ENCODE measurements at places on chromosomes 7 and 10.

DNA sequence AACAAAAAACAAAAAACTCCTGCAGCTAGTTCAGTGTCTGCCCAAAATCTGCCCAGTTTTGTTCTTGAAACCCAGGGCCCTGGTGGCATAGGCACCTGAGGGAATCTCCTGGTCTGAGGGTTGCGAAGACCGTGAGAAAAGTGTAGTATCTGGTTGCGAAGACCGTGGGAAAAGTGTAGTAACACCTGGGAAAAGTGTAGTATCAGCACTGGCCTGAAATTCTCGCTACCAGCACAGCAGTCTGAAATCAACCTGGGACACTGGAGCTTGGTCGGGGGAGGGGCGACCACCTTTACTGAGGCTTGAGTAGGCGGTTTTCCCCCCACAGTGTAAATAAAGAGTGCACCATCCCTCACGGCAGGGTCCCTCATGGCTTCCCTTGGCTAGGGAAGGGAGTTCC is 82.5 kb upstream of the SP4 start:
- no peak for DNase-seq

DNA sequence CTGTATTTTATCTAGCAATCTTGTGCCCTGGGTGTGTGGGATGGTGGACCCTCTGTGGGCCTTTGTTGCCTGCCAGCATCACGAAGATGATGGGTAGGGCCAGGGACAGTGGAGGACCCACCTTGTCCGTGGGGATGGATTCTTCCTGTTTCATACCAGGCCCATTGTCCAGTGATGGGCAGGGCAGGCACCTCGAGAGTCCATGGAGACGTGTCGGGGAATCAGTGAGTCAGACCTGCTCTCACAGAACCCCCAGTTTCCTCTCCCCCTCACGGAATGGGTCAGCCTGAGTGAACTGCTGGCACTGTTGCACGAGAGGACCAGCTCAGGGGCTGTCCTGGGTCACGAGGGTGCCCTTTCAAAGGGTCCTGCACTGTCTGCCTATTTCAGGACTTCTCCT is 401.2 kb downstream of the RPS24 start:
- no peak for DNase-seq

- no peak for DNase-seq
These were observed 22.0 kb upstream of the SRRM3 start for GRCh38 chr7:76179686-76180085.

GRCh38 chr10:51007781-51008180 is 66.5 kb upstream of the PRKG1 start:
- no peak for DNase-seq

GRCh38 chr7:96499532-96499931 is 177.6 kb upstream of the SLC25A13 start:
- DNase-seq = no peak

DNA sequence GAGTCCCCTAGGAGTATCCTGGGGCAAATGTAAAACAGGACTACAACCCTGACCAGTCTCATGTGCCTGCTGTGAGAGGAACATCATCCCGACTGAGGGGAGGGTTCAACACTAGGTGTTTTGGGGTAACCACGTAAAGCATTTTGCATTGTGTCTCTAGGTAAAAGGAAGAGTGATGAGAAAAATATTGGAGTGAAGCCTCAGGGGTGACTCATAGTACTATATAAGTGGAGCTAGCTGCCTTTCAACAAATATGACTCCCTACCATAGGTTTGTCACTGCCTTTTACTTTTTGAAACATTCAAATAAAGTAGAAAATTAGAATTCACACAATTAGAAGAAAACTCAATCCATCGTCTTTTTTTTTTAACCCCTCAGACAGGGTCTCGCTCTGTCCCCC is 2.6 kb upstream of the CAMK2G start:
- DNase-seq = no peak

DNA sequence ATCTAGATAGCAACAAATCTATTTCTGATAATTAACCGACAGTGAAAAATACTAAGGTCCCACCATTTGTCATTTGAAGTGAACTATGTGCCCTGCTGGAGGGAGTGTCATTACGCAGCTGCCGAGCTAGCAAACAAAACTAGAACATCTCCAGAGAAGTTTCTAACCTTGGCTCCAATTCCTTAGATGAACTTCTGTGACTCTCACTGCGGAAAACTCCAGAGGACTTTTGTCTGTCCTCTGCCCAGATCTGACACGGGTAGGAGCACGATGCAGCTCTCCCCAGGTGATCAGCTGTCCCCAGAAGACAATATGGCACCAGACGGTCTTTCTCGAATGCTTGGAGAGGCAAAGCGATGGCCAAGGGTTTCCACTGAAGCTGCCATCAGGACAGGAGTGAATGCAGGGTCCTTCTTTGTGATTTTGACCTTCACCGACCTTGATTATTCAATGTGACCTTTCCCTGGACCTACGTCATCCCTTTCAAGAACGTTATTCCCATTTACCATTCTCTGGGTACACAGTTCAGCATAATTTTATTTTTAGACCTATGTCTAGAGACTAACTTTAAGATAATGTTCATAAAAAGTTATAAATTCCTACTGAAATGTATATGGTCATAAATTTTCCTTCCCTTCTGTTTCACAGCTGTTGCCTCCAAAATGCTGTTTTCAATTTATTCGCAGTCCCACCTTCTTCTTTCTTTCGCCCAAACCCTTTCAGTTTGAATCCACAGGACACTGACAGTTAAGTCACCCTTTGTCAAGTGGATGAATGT is 116.7 kb upstream of the C7orf33 start:
- DNase-seq = no peak

GRCh38 chr7:151349507-151349853 is 7.9 kb downstream of the NUB1 start:
- DNase-seq = no peak

GRCh38 chr10:79189181-79189580 is 120.4 kb downstream of the ZMIZ1 start:
- no peak for DNase-seq

- no peak for DNase-seq
These were observed 199.1 kb upstream of the KCTD7 start for GRCh38 chr7:66429498-66430163.

DNA sequence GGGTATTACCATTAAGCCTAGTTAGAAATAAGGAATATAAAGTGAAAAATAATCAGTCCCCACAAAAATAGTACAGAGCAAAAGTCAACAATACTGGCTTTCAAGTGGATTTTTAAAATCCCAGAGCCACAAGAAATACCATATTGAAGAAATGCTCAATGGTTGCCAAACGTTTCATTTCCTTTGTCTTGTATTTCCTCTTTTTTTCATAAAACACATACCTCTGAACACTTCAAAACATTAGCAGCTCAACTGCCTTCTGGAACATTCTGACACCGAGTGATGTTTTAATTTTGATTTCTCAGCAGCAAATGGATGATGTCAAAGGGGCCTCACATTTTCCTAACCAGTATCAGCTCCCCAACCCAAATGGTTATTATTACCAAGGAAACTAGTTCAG is 10.5 kb downstream of the NOD1 start:
- no peak for DNase-seq

DNA sequence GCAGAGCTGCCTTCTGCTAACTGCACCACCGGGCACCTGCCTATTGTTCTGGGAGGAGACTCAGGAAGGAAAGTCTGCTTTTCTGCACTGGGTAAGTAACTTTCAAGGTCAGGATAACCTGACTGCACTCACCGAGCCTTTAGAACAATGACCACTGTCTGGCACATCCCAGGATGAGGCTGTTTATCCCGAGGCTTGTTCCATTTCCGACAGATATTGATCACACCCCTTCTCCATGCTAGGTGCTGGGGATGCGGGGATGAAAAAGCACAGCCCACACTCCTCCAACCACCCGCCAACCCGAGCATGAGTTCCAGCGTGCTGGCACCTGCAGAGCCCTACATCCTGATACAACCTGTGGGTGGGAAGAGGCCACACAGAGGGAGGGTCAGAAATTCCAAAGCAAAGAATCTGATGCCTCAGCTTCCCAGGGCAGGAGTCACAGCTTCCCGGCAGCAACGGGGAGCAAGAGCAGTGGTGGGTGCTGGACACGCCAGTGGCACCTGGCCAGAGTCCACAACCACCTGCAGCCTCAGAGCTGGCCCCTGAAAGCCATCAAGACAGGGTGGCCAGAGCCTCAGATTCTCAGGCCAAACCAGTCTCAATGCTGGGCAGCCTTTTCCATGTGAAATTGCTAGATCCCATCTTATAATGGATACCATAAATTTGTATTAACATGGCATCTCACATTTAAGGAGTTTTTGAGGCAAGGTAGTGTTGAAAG is 34.9 kb upstream of the CNPY1 start:
- no peak for DNase-seq

DNA sequence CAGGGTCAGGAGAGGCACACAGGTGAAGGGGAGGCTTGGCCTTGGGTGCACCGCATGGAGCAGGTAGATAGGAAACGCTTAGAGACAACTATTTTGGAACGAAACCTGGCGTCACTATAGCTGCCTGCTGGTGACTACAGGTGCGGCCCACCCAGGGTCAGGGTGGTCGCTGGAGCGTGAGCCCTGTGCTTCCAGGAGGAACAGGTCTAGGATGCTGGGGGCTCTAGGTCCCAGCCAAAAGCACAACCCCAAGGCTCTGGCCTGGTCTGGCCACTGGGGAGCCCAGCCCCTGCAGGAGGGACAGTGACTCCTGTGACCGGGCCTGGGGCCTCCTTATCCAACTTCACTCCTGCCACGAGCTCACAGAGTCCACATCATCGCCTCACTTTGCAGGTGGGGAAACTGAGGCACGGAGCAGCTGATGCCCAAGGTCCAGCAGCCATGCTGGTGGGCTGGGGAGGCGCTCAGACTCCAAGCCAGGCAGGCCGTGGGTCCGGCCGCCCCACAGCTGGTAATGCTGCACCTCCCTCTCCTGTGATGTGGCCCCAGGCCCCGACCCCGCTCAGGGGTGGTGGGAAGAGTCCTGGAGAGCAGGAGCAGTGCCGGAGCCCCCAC is 9.0 kb downstream of the LFNG start:
- peak; percentile 6 for DNase-seq

DNA sequence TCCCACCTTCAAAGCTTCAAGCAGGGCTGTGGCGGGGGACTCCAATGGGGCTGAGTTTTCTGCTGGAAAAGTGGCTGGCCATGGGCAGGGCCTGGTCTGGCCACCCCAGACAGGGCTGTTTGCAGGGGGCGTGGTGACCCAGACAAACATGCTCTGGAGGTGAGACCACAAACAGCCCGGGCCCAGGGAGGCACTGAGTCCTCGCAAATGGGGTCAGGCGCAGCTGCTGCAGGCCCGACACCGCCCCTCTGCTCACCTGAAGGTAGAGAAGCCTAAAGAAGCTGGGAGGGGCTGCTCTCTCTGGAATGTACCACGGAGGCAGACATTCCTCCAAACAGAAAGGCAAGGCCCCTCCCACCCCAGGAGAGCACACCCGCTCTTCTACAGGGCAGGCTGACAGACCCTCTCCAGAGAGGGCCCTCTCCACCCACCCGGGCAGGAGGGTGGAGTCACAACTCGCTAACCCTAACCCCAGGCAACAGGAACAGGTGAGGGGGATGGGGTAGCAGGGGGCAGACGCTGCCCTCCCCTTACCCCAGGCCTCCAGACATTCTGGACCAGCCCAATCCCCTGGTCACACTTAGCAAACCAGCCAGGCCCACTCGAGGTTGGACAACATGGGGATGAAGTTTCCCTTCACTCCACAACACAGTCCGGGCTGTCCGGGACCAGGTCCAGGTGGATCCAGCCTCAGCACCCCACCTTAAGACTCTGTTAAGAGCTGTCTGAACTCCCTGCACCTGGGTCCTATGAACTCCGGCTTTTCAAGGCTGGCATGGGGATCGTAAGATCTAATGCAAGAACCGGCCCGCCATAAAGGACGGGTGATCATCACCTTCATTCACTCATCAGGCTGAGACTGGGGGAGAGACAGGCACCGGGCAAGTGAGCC is 32.3 kb downstream of the OAT start:
- DNase-seq = no peak

DNA sequence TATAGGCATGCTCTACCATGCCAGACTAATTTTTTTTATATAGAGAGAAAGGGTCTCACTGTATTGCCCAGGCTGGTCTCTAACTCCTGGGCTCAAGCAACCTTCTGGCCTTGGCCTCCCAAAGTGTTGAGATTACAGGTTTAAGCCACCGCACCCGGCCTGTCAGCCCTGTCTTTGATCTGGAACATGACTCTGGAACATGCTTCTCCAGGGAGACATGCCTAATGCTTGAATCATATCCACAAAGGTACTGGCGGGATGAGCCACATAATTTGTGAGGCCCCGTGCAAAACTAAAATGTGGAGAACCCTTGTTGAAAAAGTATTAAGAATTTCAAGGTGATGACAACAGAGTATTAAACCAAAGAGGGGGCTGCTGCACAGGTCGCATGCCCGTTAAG is 282.8 kb downstream of the ARHGAP12 start:
- no peak for DNase-seq

GRCh38 chr7:133763076-133763640 is 364.0 kb upstream of the LRGUK start:
- no peak for DNase-seq

GRCh38 chr10:131638880-131639278 is 261.9 kb upstream of the PPP2R2D start:
- no peak for DNase-seq

DNA sequence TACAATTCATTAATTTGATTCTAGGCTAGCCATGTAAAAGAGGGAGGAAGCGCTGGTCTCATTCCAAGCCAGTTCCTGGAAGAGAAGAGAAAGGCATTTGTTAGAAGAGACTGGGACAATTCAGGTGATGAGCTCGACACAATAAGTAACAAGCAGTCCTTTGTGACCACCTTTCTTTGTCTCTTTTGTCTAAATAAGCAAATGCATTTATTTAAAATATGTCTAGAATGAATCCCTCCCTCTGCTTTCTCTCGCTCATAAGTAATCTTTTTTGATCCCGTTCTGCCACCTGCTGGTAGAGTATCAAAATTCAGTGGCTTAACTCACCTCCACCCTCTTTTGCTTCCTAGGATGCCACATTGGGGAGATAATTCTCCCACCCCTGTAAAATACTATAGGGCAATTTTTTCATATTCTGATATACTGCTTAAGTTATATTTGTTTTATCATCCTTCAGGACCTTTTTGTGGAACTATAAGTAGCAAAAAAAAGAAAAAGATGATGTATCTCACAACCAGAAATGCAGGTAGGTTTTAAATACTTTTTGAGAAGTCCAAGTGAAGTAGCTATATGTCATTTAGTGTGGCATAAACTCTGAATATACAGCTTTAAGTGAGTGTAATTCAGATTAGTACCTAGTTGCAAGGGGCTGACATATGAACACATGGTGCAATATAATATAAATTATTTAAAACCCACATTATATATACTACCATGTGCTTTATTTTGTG is 91.5 kb downstream of the GSDME start:
- peak; percentile 33 for DNase-seq

DNA sequence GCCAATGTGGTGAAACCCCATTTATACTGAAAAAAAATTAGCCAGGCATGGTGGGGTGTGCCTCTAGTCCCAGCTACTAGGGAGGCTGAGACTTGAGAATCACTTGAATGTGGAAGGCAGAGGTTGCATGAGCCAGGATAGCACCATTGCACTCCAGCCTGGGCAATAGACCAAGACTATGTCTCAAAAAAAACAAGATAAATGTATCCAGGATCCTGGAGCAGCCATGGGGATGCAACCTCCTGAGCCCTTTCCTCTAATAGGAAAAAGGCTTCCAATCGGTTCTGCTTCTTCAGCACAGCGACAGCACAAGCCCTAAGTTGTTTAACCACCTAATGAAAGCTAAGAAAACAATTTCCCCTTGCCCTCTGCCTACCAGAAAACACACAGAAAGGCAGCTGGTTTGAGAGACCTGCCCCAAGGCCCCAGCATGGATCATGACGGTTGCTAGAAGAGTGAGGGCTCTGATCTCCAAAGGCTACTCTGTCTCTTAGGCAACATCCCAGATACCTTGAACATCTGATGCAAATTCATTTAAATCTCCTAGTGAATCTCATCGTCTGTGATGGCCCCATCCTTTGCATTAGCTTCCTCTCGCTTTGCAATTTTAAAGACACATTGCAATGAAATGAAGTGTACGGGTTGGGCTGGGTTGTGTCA is 220.8 kb downstream of the ARHGAP21 start:
- no peak for DNase-seq

Measured in T-cell (primary cell).